A549 (cell line): ENCODE measurements at places on chromosomes 12 and 14. TPM values are rescaled to one million over a fixed set of nuclear protein-coding genes. Genes with fewer than 3 reads are reported as not detected.

The KLRD1 gene
- polyA plus RNA-seq = not detected in 3 replicates

The A2M gene
- not detected in 3 replicates for polyA plus RNA-seq

The IGF1 gene
- 0.01 TPM in 1 of 3 replicates, not detected in the others for polyA plus RNA-seq

The DNAI7 gene
- 0.29 to 0.66 TPM (median 0.36 TPM) in 3 replicates for polyA plus RNA-seq

The C12orf54 gene
- not detected in 3 replicates for polyA plus RNA-seq

The IQSEC3 gene
- polyA plus RNA-seq = not detected in 3 replicates

- no peak for DNase-seq
These were observed 146.6 kb upstream of the PLEKHG7 start for GRCh38 chr12:92556141-92556540.

DNA sequence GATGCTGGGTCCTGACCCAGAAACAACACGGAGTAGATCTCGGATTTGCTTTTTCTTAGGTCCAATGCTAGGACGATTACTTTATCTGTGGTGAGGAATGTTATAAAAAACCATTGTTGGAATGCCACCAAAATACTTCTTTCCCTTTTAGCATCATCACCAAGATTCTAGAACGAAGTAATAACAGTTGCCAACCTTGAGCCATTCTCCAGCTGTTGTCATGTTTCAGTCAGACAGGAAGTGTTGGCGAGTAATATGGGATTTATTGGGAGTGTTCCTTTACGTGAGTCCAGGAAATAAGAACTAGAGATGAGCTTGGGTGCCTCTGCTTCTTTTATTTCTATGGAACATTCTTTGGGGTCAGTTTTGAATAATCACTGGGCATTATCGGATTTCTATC, 892.9 kb downstream of the DIO2 start:
- no peak for DNase-seq

DNA sequence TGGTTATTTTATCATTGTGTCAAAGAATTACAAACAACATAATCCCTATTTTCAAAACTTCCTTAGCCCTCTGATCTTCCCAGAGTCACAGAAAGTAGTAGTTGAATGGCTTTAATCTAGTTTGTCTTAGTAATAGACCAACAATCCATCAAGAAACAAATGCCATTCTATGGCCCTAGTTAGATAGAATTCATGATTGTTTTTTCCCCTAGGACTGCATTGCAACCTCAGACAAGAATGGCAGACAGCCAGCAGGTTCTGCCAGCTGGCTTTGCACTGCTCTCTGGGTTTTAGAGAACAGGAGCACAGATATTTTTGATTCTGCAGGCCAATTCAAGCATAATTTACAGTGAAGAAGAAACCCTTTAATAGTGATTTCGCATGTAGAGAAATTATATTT, 33.8 kb downstream of the SYT1 start:
- DNase-seq = no peak

- no peak for DNase-seq
These were observed 269.1 kb downstream of the VRK1 start for GRCh38 chr14:97066068-97066899.

DNA sequence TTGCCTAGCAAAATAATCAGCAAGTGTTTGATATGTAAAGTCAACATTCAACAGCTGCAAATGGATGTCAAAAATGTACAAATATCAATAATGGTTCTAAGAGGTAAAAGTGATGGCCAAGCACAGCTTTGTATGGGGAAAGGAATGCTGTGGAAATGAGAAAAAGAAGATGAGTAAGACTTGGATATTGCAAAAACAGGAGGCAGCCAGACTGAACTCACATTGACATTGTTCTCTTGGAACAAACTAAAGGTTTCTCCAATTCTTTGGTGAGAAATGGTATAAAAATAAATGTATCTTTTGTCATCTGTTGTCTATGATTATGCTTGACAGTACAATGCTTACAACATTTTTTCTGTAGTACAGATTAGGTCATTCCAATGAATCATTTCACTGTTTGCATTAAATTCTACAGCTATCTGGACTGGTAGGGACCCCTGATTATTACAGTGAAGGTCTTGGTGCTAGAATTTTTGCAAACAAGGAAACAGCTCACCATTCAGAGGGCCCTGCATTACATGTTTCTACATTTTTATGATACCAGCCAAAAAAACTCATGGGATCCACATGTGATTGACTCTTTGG, 465.7 kb downstream of the NOVA1 start:
- no peak for DNase-seq

GRCh38 chr12:107650977-107651376, 34.6 kb upstream of the PWP1 start:
- DNase-seq = no peak

GRCh38 chr14:22464422-22465142, 124.4 kb downstream of the DAD1 start:
- DNase-seq = no peak

DNA sequence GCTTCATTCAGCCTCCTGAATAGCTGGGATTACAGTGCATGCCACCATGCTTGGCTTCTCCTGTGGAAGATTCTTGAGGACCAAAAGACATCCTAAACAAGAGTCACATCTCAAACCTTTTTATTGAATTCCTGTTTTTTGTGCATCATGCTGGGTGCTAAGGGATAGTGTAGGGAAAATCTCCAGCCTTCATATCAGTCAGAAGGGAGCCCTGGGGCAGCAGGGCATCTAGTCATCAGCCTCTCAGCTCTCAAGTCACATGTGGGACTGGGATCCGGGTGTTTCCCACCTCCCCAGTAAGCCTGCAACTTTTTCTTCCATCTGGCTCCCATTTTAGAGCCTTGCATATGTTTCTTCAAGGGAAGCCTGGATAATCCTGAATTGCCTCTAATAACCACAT, 25.1 kb upstream of the OASL start:
- no peak for DNase-seq

GRCh38 chr14:69077841-69078240, 75.1 kb downstream of the DCAF5 start:
- peak; percentile 31 for DNase-seq

- DNase-seq = no peak
These were observed 38.2 kb upstream of the OAS1 start for GRCh38 chr12:112868459-112869041.

GRCh38 chr14:65184032-65184764, 81.9 kb upstream of the MAX start:
- no peak for DNase-seq

- peak; percentile 49 for DNase-seq
These were observed 138.8 kb upstream of the WSCD2 start for GRCh38 chr12:107990325-107990724.

- peak; percentile 52 for DNase-seq
These were observed 160.1 kb downstream of the EPS8 start for GRCh38 chr12:15629108-15629507.

DNA sequence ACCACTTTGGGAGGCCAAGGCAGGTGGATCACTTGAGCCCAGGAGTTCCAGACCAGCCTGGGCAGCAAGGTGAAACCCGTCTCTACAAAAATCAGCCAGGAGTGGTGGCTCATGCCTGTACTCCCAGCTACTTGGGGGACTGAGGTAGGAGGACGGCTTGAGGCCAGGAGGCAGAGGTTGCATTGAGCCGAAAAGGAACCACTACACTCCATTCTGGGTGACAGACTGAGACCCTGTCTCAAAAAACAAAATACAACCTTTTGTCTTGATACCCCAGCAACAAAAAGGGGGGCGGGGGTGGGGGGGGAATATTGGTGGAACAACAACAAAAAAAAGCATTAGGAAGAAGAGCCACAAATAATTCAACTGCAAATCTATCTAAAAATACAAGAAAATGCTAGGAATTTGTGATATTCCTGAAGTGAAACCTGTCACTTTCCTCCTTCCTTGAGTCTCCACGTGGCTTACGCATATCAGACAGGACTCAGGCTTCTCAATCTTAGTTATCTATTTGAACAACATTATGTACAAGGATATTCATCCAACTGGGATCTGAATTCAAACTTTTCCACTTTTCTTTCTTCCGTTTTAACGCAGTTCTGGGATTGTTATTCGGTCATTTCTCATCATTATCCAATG, 1.3 kb downstream of the R3HDM2 start:
- peak; percentile 32 for DNase-seq

- no peak for DNase-seq
These were observed 25.7 kb downstream of the PHETA1 start for GRCh38 chr12:111343181-111343580.

DNA sequence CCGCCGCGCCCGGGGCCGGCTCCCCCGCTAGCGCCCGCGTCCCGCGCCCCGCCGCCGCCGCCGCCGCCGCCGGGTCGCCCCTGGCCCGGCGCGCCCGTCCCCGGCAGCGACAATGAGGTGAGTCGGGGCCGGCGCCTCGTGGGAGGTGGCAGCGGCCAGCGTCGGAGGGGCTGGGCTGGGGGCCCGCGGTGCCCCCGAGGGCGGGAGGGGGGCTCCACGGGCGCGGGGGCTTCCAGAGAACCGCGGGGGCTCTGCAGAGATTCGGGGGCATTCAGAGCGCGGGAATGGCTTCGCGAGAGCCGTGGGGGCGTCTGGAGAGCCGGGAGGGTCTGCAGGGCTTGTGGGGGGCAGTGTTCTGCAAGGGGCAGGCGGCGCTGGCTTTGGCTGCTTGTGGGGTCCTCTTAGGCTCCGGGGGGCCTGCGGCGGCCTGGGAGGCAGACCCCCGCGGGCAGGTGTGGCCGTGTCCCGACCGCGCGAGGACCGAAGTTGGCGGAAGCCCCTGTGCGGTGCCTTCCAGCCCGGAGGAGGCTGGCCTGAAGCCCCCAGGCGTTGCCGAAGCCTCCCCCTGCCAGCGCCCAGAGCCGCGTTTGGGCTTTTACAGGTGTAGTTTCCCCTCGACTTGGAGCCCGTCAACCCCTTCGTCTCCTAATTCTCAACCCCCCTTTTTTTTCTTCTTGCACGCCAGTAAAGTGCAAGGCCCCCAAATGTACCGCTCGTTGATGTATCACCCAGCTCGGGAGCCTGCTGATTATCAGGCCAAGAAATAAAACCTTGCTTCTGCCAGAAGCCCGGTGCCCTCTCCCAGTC, 93.1 kb upstream of the EVL start:
- no peak for DNase-seq

GRCh38 chr12:40819436-40820108, 127.3 kb downstream of the CNTN1 start:
- DNase-seq = peak; percentile 38

- no peak for DNase-seq
These were observed 57.4 kb downstream of the PLXNC1 start for GRCh38 chr12:94205822-94206221.

GRCh38 chr14:85528080-85528896, 1.7 kb upstream of the FLRT2 start:
- peak; percentile 93 for DNase-seq

DNA sequence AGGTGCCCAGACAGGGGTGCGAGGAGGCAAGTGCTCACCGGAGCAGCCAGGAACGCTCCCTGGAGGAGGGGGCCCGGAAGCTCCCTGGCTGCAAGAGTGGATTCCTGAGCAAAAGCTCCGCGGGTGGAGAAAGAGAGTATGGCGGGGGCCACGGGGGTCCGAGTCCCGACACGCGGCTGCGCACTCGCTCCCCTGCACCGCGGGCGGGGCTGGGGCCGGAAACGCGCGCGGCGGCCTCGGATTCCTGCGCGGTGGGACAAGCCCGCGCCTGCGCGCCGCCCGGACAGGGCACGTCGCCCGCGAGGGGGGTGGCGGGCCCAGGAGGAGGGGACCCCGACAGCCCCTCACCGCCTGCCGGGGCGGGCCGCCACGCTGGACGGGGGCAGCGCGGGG, 27.8 kb upstream of the GPR132 start:
- DNase-seq = peak; percentile 85

DNA sequence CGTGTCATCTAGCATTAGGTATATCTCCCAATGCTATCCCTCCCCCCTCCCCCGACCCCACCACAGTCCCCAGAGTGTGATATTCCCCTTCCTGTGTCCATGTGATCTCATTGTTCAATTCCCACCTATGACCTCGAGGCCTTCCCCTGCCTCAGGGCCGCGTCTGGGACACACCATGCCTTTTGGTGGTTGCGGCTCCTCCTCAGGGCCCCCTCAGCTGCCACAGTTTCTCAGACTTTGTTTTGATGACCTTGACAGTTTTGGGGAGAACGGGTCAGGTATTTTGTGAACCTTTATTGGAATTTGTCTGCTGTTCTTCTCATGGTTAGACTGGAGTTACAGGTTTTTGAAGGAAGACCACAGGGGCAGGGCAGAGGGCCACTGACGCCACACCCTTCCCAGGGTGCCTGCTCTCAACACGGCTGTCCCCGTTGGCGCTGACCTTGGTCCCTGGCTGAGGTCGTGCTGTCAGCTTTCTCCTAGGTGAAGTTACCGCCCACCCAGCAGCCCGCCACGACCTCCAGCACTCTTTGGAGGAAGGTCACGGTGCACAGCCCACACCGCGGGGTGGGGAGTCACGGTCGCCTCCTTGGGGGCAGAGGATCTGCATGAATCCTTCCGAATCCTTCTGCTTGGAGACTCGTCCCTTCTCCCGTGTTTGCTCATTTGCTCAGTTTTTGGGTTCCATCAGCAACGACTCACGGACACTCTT, 130.5 kb downstream of the KIF26A start:
- DNase-seq = no peak
